Natural killer cell (primary cell): ENCODE measurements at places on chromosomes 16 and 17.
A peak's percentile ranks its signal among the peaks of the same experiment; 100 is the strongest.

DNA sequence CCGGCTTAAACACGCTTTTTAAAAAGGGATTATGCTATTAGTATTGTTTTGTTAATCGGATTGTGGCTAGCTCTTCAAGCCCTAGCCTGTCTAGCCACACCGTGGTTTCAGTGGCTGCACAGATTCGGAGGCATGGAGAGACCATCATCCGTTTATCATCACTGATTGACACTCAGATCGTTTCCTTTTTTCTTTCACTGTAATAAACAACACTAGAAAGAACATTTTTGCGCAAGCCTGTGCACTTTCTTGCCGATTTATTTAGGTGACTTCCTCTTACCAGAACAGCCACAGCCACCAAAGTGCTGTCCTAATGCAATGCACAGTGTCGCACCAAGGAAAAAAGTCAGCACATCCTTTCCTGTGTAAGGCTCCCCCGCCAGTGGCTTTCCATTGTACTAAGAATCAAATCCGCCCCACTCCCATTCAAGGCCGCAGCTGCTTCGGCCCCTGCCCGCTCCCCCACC, 78.2 kb downstream of the CRISPLD2 start:
- no peaks in the 10 kb centered on the region for H3K27me3 ChIP-seq
- no peak overlapping the region for H3K4me3 ChIP-seq
- DNase-seq, result no peak
- peaks cover 6% of the 10 kb centered on the region for H3K4me1 ChIP-seq
- H3K36me3 ChIP-seq, result no peaks in the 10 kb centered on the region
- no peak overlapping the region for H3K27ac ChIP-seq

- no peaks in the 10 kb centered on the region for H3K36me3 ChIP-seq
- H3K27me3 ChIP-seq, result no peaks in the 10 kb centered on the region
These were observed 14.0 kb upstream of the STAC2 start for GRCh38 chr17:39239640-39240314.

DNA sequence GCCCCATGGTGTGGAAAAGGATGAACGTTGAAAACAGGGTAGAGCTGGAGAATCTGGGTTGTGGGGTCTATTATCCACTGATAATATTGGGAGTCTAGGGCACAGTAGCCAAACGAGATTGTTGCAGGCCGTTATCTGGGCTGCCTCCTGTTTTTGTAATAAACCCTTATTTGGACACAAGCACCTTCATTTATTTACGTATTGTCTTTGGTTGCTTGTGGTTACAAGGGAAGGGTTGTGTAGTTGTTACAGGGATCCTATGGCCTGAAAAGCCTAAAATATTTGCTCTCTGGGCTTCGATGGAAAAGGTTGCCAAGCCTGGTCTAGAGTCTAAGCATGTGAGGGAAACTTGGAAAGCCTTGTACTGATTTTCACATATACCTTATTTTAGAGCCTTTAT, 4.3 kb upstream of the SMARCE1 start:
- DNase-seq, result no peak
- H3K36me3 ChIP-seq, result no peaks in the 10 kb centered on the region
- peaks cover 15% of the 10 kb centered on the region for H3K4me1 ChIP-seq
- H3K27ac ChIP-seq, result no peak overlapping the region
- no peak overlapping the region for H3K4me3 ChIP-seq

DNA sequence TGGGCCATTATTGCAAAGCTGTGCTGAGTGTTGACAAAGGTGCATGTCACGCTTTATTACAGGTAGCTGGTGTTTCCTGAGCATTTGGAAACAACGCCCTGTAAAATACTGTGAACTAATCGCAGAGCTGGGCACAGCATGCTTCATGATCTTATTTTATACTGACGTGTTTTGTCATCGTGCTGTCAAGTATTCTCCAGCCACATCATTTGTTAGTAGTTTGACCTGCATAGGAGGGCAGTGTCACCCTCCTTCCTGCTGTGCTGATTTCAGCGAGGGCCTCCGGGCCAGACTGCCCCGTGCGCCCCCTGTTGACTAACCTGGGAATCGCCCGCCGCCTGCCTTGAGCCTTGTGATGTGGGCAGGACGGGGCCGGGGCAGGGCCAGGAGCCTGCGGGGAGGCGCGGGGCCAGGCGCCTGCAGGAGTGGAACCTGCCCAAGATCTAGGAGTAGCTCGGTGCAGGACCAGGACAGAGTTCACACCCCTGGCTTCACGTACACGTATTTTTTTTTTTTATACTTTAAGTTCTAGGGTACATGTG, 820.7 kb downstream of the KCNJ18 start:
- H3K27me3 ChIP-seq, result no peaks in the 10 kb centered on the region

DNA sequence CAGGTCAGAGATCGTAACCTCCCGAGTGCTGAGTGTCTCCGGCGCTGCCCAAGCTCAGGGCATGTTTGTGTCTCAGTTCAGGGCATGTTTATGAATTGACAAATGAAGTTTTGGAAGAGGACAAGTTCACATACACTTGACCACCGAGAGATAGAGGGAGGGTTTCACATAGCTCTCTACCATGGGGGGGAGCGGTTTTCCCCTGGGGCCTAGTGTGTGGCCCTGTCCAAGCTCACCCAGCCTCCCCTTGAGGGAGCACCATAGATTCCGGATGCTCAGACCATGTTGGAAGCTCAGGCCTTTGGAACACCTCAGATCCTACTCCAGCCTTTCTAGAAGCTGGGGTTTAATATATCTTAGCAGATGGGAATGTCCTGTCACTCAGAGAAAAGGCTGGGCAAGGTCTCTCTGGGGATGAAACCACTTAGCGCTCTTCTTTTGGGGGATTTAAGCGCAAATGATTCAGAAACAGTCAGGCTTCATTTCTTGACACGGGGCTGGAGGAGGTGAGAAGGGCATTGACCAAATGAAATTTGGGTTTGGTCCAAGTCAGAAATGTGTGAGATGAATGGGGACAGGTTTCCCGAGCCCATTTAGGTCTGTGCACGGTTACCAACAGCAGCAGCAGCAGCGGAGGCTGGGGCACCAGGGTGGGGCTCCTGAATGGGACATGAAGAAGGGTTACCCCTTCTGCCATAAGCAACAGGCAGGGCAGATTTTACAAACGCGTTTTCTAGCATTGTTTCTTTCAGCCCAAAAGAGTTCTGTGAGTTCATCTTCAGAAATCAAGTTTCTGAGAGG, 96.6 kb downstream of the METRNL start:
- H3K27ac ChIP-seq, result no peak overlapping the region
- no peaks in the 10 kb centered on the region for H3K4me1 ChIP-seq
- no peak overlapping the region for H3K4me3 ChIP-seq
- DNase-seq, result no peak

DNA sequence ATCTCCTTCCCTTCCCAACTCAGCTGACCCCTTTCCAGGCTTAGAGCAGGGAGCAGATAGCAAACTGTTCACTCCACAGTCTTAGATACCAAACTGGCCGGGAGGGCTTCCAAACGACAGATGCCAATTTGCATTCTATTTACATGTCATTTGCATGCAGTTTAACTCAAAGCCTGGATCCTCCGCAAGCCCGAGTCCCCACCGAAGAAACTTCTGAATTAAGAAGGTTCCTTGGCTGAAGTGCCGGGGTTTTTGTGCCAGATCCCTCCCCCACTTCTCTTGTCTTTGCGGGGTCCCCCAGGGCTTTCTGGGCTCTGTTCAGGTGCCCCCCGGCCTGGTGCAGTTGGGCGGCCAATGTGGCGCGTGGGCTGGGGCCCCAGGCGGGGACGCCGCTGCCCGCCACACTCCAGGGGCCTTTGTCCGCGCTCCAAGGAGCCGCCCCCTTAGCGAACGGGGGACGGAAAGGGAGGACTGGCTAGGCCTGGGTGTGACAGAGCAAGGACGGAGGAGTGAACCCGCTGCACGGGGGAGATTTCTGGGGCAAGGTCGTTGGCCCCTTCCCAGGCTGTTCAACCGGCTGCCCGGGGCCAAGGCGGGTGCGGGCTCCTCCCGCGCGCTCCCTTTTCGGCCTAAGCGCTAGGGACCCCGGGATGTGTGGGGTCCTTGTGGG, 1.2 kb downstream of the GPRC5B start:
- H3K4me3 ChIP-seq, result no peak overlapping the region
- H3K27ac ChIP-seq, result no peak overlapping the region
- no peaks in the 10 kb centered on the region for H3K36me3 ChIP-seq
- peaks cover 27% of the 10 kb centered on the region for H3K4me1 ChIP-seq
- peak; percentile 33 for DNase-seq

GRCh38 chr17:7740481-7741001, 23.0 kb downstream of the DNAH2 start:
- no peaks in the 10 kb centered on the region for H3K4me1 ChIP-seq
- no peak overlapping the region for H3K4me3 ChIP-seq
- H3K27ac ChIP-seq, result no peak overlapping the region
- no peaks in the 10 kb centered on the region for H3K36me3 ChIP-seq
- peaks cover 2% of the 10 kb centered on the region for H3K27me3 ChIP-seq
- no peak for DNase-seq

- H3K27ac ChIP-seq, result no peak overlapping the region
- no peak overlapping the region for H3K4me3 ChIP-seq
- H3K36me3 ChIP-seq, result peaks cover 60% of the 10 kb centered on the region
These were observed 28.4 kb upstream of the SLC12A3 start for GRCh38 chr16:56836410-56837230.

GRCh38 chr17:77769215-77769614, 189.3 kb upstream of the TNRC6C start:
- no peak overlapping the region for H3K4me3 ChIP-seq
- no peak for DNase-seq
- H3K36me3 ChIP-seq, result no peaks in the 10 kb centered on the region
- H3K27ac ChIP-seq, result no peak overlapping the region

- DNase-seq, result no peak
- H3K4me3 ChIP-seq, result no peak overlapping the region
- H3K36me3 ChIP-seq, result no peaks in the 10 kb centered on the region
- no peaks in the 10 kb centered on the region for H3K27me3 ChIP-seq
These were observed 5.8 kb downstream of the SCGB1C2 start for GRCh38 chr17:142876-143784.

- no peaks in the 10 kb centered on the region for H3K27me3 ChIP-seq
- peaks cover 57% of the 10 kb centered on the region for H3K36me3 ChIP-seq
- no peak overlapping the region for H3K4me3 ChIP-seq
- H3K27ac ChIP-seq, result no peak overlapping the region
- H3K4me1 ChIP-seq, result peaks cover under 1% of the 10 kb centered on the region
These were observed 6.8 kb downstream of the ACD start for GRCh38 chr16:67653128-67653788.

- no peaks in the 10 kb centered on the region for H3K27me3 ChIP-seq
- H3K36me3 ChIP-seq, result no peaks in the 10 kb centered on the region
- H3K4me1 ChIP-seq, result no peaks in the 10 kb centered on the region
- H3K4me3 ChIP-seq, result no peak overlapping the region
- no peak overlapping the region for H3K27ac ChIP-seq
These were observed 9.3 kb downstream of the C16orf78 start for GRCh38 chr16:49382916-49383315.

GRCh38 chr16:3736116-3736515, 18.8 kb upstream of the TRAP1 start:
- no peaks in the 10 kb centered on the region for H3K27me3 ChIP-seq
- H3K4me1 ChIP-seq, result no peaks in the 10 kb centered on the region
- peaks cover 77% of the 10 kb centered on the region for H3K36me3 ChIP-seq
- H3K27ac ChIP-seq, result no peak overlapping the region

DNA sequence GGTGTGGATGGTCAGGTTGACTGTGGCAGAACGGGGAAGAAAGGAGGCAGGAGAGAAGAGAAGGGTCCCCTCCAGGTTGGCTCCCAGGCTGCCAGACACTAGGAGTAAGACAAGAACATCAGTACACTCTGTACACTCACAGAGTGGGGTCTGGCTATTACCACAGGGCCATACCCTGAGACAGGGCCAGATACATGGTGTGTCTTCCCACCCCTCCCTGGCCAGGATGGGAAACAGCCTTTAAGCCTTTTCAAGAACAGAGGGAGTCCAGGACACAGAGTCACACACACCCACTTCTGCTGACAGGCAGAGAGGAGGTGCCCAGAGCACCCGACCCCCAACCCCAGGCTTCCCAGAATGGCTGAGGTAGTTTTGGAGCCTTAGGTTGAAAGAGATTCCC, 99.4 kb downstream of the LITAF start:
- H3K27ac ChIP-seq, result no peak overlapping the region
- H3K4me3 ChIP-seq, result no peak overlapping the region
- H3K4me1 ChIP-seq, result no peaks in the 10 kb centered on the region
- H3K27me3 ChIP-seq, result no peaks in the 10 kb centered on the region
- no peak for DNase-seq

- DNase-seq, result no peak
- H3K27ac ChIP-seq, result no peak overlapping the region
- H3K4me3 ChIP-seq, result no peak overlapping the region
- H3K36me3 ChIP-seq, result no peaks in the 10 kb centered on the region
- peaks cover 3% of the 10 kb centered on the region for H3K4me1 ChIP-seq
- H3K27me3 ChIP-seq, result no peaks in the 10 kb centered on the region
These were observed 13.3 kb upstream of the FZD2 start for GRCh38 chr17:44543905-44544523.

DNA sequence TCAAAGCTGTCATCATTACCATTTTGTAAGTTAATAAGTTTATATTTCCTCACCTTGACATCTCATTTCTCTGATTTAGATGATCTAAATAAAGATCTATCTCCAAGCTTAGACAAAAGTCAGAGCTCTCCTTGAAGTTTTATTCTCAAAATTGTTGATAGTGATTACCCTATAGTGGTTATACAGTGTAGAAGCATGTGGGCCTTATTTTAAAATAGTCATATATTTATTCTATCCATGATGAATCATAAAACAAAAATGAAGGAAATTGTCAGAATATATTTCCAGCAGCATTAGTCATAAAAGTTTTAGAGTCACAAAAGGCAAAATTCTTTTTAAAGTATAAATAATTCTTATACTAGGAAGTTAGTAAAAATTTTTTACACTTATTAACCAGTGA, 49.0 kb downstream of the RHOT1 start:
- no peaks in the 10 kb centered on the region for H3K27me3 ChIP-seq
- H3K4me3 ChIP-seq, result no peak overlapping the region
- H3K27ac ChIP-seq, result no peak overlapping the region
- no peak for DNase-seq
- no peaks in the 10 kb centered on the region for H3K4me1 ChIP-seq
- H3K36me3 ChIP-seq, result peaks cover 29% of the 10 kb centered on the region

- H3K27ac ChIP-seq, result no peak overlapping the region
- H3K4me1 ChIP-seq, result peaks cover 2% of the 10 kb centered on the region
- no peaks in the 10 kb centered on the region for H3K36me3 ChIP-seq
- H3K4me3 ChIP-seq, result no peak overlapping the region
- DNase-seq, result no peak
These were observed 14.9 kb upstream of the TEX2 start for GRCh38 chr17:64277831-64278562.

DNA sequence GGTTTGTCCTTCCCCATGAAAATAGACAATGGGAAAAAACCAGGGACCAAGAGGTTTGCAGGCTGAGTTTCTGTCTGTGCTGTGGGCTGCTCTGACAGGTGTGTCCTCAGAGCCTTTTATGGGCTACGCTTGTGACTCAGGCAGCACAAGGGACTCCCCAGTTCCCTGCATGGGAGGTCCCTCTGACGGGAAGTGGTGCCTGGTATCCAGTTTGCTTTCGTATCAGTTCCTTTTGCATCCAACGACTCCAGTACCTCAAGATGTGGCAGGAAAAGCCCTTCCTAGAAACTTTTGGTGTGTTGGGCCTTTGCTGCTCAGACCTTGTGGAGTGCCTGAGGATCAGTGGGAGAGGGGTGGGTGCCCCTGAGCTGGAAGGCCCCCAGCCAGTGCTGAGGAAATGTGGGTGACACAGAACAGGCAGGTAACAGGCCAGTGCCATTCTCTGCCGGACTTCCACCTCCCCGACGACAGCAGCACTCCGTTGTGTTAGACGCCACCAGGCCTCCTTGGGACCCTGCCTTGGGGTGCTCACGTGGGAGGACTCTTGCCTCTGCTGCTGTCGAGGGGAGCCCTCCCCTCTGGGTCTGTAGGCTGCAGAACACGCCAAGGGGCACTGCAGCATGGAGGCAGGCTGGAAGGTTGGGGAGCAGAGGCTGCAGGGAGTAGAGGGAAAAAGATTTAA, 38.4 kb upstream of the IRF8 start:
- no peak overlapping the region for H3K4me3 ChIP-seq
- H3K27ac ChIP-seq, result no peak overlapping the region
- no peaks in the 10 kb centered on the region for H3K36me3 ChIP-seq
- H3K27me3 ChIP-seq, result no peaks in the 10 kb centered on the region
- no peak for DNase-seq
